ENCODE measurements at places on chromosomes 13 and 19. TPM values are rescaled to one million over a fixed set of nuclear protein-coding genes. Genes with fewer than 3 reads are reported as not detected.

DNA sequence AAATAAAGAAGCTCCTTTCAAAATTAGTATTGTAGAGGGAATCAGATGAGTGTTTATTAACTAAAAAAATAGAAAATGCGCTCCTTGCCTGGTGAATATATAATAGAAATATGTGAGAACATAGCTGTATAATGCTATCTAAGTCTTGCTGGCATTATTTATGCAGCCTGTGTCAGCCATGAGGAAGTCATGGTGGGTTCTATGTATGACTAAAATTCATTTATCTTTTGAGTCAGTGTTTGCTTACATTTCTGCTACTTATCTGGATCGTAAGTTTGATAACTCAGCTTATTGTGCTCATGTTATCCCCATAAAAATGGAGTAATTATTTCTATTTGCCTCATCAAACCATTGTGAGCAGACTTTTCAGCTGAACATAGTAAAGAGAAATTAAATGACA, 449.3 kb downstream of the OXGR1 start:
- no peaks in the 10 kb centered on the region for H3K36me3 ChIP-seq
- no peaks in the 10 kb centered on the region for H3K4me1 ChIP-seq

- no peak for DNase-seq
- H3K36me3 ChIP-seq = peaks cover 45% of the 10 kb centered on the region
- H3K4me3 ChIP-seq = no peak overlapping the region
Observed at GRCh38 chr19:3519126-3519525, 13.0 kb downstream of the FZR1 start.

DNA sequence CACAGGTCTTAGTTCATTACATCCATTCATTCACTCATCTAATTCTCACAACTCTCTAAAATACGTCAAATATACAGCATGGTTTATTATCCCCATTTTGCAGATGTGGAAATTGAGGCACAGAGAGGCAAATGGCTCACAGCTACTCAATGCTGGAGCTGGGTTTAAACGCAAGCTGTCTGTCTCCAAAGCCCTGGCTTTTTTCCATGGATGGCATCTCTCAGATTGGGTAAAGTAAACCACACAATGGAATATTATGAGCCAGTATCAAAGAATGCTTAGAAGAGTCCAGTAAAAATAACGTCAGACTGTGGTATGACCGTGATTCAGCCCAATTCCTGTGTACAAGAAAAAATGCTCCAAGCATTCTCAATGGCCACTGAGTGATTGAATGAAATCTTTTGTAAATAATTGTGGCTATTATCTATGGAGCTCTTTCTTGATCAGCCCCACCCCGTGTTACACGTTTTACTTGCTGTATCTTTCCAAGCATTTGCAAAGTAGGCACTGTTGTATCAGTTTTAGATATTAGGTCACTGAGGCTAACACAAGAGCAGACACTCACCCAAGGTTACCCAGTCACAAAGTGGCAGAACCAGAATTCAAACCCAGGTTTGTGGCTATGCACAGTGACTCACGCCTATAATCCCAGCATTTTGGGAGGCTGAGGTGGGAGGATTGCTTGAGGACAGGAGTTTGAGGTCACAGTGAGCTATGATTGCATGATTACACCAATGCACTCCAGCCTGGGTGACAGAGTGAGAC, 5.5 kb upstream of the ACP7 start:
- no peak for DNase-seq
- no peak overlapping the region for H3K27ac ChIP-seq
- peaks cover 17% of the 10 kb centered on the region for H3K4me1 ChIP-seq
- H3K4me3 ChIP-seq = no peak overlapping the region
- no peaks in the 10 kb centered on the region for H3K36me3 ChIP-seq

DNA sequence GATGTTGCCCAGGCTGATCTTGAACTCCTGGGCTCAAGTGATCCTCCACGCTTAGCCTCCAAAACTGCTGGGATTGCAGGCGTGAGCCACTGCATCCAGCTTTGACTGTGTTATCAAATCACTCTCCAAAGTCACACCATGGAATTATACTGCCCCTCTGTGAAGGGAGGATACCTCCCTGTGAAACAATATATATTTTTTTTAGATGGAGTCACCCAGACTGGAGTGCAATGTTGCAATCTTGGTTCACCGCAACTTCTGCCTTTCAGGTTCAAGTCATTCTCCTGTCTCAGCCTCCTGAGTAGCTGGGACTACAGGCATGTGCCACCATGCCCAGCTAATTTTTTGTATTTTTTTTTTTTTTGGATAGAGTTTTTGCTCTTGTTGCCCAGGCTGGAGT, 7.7 kb downstream of the TYK2 start:
- H3K27ac ChIP-seq = no peak overlapping the region
- no peak for DNase-seq
- no peaks in the 10 kb centered on the region for H3K4me1 ChIP-seq

DNA sequence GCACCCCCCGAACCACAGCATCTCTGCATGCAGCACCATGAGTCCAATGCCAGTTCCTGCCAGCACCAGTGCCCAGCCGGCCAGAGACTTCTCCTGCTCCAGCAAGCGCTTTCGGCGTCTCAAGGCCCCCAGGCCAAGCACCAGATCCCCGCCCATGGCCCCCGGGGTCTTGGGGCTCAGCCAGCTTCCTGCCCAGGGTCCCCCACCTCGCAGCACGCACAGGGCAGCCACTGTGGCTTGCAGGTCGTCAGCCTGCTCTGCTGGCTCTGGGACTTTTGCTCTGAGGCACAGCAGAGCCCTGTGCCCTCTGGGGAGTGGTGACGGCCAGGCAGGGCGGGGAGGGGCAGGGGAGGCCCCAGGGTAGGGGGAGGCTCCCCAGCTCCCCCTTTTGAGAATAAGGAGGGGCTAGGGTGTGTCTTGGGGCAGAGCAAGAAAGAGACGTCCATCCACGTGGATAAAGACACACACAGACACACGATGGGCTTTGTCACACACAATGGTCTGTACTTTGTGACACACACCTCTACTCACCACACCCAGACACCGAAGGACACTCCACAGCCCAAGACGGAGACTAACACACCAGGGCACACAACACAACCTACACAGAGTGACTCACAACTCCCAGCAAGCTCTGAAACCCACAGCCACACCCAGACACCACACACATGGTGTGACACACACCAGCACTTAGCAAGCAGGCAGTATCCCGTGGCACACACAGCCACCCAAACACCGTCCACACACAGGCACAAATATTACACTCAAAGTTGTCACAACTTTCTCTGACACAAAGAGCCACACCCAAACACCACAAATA, at the start of gene KCNN4:
TSS of gene KCNN4 (minus strand) at position 268 of the 820 bp plus-strand sequence. CDS start at position 156, 112 bp downstream.
- peaks cover 38% of the 10 kb centered on the region for H3K4me1 ChIP-seq
- no peak for DNase-seq
- peak within 1 kb of the TSS; percentile 42 for H3K4me3 ChIP-seq
- H3K27me3 ChIP-seq = no peaks in the 10 kb centered on the region
- H3K27ac ChIP-seq = peak within 1 kb of the TSS; percentile 71
- no peaks in the 10 kb centered on the region for H3K36me3 ChIP-seq

GRCh38 chr13:48578516-48579164, 45.8 kb upstream of the RCBTB2 start:
- H3K4me3 ChIP-seq = no peak overlapping the region
- H3K4me1 ChIP-seq = no peaks in the 10 kb centered on the region
- H3K27me3 ChIP-seq = no peaks in the 10 kb centered on the region
- H3K27ac ChIP-seq = no peak overlapping the region
- H3K36me3 ChIP-seq = no peaks in the 10 kb centered on the region

Gene CDX2
- not detected for total RNA-seq

Gene KDM4B
- total RNA-seq = 65.8 TPM
